ENCODE measurements at places on chromosomes 13 and 19.

DNA sequence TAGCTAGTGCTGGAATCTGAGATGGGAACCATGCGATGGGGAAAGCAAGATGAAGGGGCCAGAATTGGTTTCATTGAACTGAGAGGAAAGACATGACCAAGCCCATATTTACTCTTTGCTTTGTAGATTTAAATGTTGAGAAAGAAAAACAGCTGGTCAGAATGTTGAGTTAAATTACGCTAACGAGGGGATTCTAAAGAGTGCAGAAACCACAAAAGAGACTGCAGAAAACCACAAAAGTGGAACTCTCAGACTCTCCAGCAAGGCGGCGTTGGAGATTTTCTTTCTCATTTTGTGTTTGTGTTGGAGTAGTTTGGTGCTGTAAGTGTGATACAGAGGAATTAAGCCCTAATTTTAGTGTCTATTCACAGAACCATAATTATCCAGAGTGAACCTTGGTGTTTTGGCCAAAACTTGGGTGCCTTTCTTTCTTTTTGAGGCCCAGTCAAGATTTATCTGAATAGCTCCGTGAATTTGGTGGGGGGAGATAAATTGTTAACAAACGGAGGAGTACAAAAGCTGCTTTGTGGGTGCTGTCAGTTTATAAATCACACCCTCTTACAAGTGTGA is 26.3 kb downstream of the SAE1 start:
- peaks cover 65% of the 10 kb centered on the region for H3K4me1 ChIP-seq
- DNase-seq: peak; percentile 49
- H3K27ac ChIP-seq: peak overlapping the region; percentile 66
- peak overlapping the region; percentile 55 for H3K4me3 ChIP-seq
- H3K36me3 ChIP-seq: no peaks in the 10 kb centered on the region

DNA sequence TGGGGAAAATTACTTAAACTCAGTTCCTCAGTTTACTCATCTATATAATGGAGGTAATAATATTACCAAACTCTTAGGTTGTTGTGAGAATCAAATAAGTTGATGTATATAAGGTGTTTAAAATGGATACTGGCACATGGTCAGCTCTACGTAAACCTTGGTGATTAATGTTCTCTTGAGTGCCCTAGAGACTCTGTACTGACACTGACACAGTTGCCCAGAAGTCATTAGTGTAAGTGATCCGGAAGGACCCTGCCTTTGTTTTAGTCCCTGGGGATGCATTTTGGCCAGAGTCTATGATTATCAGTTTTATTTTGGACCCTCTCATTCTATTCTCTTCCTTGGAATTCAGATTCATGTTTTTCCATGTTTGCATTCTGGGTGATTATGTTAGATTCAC is 31.9 kb downstream of the CHST8 start:
- DNase-seq: no peak
- no peak overlapping the region for H3K4me3 ChIP-seq
- no peaks in the 10 kb centered on the region for H3K27me3 ChIP-seq
- H3K27ac ChIP-seq: no peak overlapping the region
- no peaks in the 10 kb centered on the region for H3K4me1 ChIP-seq

GRCh38 chr13:99736541-99736940 is 235.0 kb downstream of the ZIC5 start:
- H3K4me1 ChIP-seq: no peaks in the 10 kb centered on the region
- no peaks in the 10 kb centered on the region for H3K27me3 ChIP-seq
- H3K4me3 ChIP-seq: no peak overlapping the region
- H3K27ac ChIP-seq: no peak overlapping the region
- no peak for DNase-seq

DNA sequence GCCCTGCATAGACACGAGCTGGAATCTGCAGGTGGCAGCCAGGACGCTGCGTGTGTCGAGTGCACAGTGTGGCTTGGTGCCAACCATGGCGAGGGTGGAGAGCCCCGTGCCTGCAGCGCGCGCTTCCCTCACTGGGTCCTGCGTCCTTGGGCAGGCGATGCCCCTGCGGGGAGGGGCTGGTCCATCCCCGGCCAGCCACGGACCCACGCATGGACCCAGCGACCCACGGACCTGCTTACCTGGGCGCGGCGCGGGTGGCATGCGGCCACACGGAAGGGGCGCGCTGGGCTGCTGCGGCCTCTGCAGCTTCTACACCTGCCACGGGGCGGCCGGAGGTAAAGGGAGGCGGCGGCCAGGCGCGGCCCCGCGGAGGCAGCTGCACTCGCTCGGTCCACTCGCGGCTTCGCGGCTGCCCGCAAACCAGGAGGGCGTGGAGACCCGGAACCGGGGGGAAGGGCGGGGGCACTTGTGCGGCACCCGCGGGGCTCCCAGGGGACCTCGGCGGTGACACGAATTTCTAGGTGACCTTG is 569 bp upstream of the MCF2L start:
- no peaks in the 10 kb centered on the region for H3K27me3 ChIP-seq
- peak; percentile 57 for DNase-seq
- peak overlapping the region; percentile 73 for H3K4me3 ChIP-seq
- H3K27ac ChIP-seq: peak overlapping the region; percentile 62
- no peaks in the 10 kb centered on the region for H3K36me3 ChIP-seq

- no peak overlapping the region for H3K4me3 ChIP-seq
- H3K4me1 ChIP-seq: no peaks in the 10 kb centered on the region
- no peaks in the 10 kb centered on the region for H3K27me3 ChIP-seq
- no peak overlapping the region for H3K27ac ChIP-seq
- no peaks in the 10 kb centered on the region for H3K36me3 ChIP-seq
- DNase-seq: no peak
Observed at GRCh38 chr13:109357751-109358471, 428.5 kb downstream of the IRS2 start.

- no peak overlapping the region for H3K27ac ChIP-seq
- H3K36me3 ChIP-seq: no peaks in the 10 kb centered on the region
- H3K4me3 ChIP-seq: no peak overlapping the region
- H3K27me3 ChIP-seq: no peaks in the 10 kb centered on the region
- H3K4me1 ChIP-seq: no peaks in the 10 kb centered on the region
Observed at GRCh38 chr13:51913421-51914136, 51.8 kb downstream of the CCDC70 start.

DNA sequence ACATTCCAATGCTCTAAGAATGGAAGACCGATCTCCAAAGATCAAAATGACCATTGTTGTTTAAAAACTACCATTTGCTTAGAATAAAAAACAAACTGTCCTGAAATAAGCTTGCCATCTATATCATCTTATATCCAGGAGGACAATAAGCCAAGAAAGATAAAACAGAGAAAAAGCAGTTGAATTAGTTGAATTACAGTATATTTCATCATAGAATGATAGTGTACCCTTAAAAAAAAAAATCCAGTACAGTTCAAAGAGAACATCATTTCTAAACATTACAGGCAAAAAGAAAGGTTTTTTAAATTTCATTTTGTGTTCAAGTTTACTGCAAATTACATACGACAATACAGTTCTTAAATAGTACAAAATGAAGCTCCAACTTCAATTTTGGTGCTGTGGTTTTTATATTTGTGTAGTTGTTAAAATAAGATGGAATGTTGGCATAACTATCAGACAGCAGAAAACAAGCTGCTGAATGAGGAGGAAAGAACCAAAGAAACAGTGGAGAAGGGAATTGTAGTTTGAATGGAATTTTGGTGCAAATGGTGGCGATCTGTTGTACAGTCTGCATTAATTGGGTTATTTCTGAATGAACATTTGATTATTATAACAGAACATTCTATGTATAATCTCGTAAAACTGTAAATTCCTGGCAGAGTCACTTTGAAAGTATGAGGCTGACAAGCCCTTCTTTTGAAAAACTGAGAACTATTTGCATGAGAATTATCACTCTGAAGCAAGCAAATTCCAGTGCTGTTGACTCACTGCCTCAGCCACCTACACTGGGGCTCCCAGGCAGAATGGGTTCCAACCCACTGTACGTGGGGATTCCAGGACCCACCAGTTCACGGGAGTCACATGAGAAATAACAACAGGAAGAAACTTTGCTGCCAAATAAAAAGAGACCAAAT is 37.7 kb downstream of the LHFPL6 start:
- no peaks in the 10 kb centered on the region for H3K36me3 ChIP-seq
- no peak for DNase-seq
- H3K27me3 ChIP-seq: no peaks in the 10 kb centered on the region
- H3K27ac ChIP-seq: no peak overlapping the region

DNA sequence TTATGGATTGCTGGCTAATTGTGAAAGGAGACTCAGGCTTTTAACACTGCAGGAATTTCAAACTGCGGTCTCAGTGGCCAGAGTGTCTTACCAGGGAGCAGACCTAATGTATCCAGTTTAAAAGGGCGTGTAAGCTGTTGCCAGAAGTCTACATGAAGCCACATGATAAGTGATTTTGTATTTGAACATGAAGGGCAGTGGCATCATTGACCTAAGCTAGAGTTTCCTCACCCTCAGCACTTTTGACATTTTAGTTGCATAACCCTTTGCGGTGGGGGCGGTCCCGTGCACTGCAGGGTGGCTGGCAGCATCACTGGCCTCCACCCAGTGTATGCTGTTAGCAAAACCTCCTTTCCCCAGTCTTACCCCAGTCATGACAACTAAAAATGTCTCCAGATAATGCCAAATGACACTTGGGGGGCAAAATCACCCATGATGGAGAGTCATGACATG is 23.7 kb upstream of the GPR18 start:
- H3K27ac ChIP-seq: peak overlapping the region; percentile 73
- peaks cover 87% of the 10 kb centered on the region for H3K4me1 ChIP-seq
- DNase-seq: peak; percentile 45
- peak overlapping the region; percentile 10 for H3K4me3 ChIP-seq
- no peaks in the 10 kb centered on the region for H3K27me3 ChIP-seq

DNA sequence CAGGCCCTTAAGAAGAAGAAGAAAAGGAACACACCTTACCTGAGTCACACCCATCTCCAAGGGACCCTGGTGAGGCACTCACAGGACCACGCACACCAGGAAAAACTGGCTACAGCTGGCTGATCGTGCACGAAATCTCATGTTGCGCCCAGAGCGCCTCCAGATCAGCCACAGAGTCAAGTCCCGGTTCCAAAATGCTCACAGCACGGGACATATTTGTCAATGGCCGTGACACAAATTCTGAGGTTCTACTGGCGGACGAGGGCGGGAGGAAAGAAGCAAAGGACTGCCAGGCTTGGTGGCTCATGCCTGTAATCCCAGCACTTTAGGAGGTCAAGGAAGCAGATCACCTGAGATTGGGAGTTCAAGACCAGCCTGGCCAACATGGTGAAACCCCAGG is 21.5 kb downstream of the SH3GL1 start:
- no peak for DNase-seq
- H3K4me1 ChIP-seq: peaks cover 38% of the 10 kb centered on the region
- peaks cover 3% of the 10 kb centered on the region for H3K36me3 ChIP-seq
- H3K27ac ChIP-seq: peak overlapping the region; percentile 68
- H3K27me3 ChIP-seq: no peaks in the 10 kb centered on the region

DNA sequence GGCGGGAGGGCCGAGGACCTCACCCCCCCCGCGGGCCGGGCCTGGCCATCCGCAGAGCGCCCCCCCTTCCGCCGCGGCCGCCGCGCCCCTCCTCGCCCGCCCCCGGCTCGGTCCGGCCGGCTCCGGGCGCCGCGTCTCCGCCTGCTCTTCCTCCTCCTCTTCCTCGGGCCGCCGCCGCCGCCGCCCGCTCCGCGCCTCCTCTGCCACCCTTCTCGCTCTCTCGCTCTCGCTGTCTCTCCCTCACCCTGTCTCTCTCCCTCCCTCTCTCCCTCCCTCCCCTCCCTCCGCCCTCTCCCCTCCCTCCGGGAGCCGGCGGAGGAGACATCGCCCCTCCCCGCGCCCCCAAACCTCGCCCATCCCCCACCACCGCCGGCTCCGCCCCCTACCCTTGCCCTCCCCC is at the start of gene SHANK1:
Gene SHANK1, minus strand, starts transcription at position 237 of the 400 bp plus-strand sequence. CDS start 2,883 bp downstream, outside the sequence.
- no peak within 1 kb of the TSS for H3K4me3 ChIP-seq
- no peaks in the 10 kb centered on the region for H3K36me3 ChIP-seq
- DNase-seq: no peak
- H3K27me3 ChIP-seq: peaks cover 8% of the 10 kb centered on the region
- H3K4me1 ChIP-seq: no peaks in the 10 kb centered on the region
- H3K27ac ChIP-seq: no peak within 1 kb of the TSS

GRCh38 chr19:54412877-54413276 is 2.4 kb upstream of the TTYH1 start:
- peaks cover 15% of the 10 kb centered on the region for H3K27me3 ChIP-seq
- H3K4me1 ChIP-seq: no peaks in the 10 kb centered on the region
- H3K27ac ChIP-seq: no peak overlapping the region
- H3K36me3 ChIP-seq: no peaks in the 10 kb centered on the region
- no peak for DNase-seq

DNA sequence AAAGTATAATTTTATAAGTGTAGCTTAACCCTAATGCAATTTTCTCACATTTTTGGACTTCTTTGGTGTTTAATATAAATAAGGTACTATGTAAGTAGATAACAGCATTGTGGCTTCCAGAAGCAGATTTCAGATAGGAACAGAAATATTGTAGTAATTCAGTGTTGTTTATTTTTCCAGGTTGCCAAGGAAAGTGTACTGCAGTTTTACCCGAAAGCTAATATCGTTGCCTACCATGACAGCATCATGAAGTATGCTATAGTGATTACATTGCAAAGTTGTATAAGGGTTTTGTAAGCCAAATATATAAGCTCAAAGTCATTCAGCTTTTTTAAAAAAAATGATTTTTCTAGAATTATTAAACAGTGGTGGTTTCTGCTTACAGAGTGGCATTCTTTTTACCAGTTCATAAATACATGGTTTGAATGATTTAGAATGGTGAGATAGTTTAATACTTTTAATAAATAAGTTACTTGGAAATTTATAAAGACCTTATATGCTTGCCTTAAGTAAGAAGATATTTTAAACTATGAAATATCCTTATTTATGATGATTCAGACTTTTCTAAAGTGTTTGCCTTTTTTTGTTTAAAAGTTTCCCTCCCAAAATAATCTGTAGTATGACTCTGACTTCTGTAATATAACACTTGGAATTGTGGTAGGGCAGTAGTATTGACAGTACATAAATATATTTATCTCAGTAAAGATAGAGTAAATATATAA is 3.7 kb downstream of the UBA2 start:
- no peak overlapping the region for H3K4me3 ChIP-seq
- H3K4me1 ChIP-seq: peaks cover 13% of the 10 kb centered on the region
- H3K27ac ChIP-seq: no peak overlapping the region
- no peak for DNase-seq
- no peaks in the 10 kb centered on the region for H3K27me3 ChIP-seq

GRCh38 chr19:1864480-1865171 is 1.2 kb upstream of the KLF16 start:
- peaks cover 26% of the 10 kb centered on the region for H3K4me1 ChIP-seq
- peak overlapping the region; percentile 79 for H3K4me3 ChIP-seq
- no peaks in the 10 kb centered on the region for H3K36me3 ChIP-seq
- no peaks in the 10 kb centered on the region for H3K27me3 ChIP-seq
- peak; percentile 24 for DNase-seq
- peak overlapping the region; percentile 78 for H3K27ac ChIP-seq

All from naive thymus-derived CD4-positive, alpha-beta T cell (primary cell).